Activated CD8-positive, alpha-beta memory T cell treated with anti-CD3 and anti-CD28 coated beads, Interleukin-2, amount 50 U/mL, for 4 hours (primary cell): ENCODE measurements at places on chromosomes 1 and 21.

GRCh38 chr1:75745276-75745675 lies 20.8 kb downstream of the ACADM start:
- DNase-seq = no peak

DNA sequence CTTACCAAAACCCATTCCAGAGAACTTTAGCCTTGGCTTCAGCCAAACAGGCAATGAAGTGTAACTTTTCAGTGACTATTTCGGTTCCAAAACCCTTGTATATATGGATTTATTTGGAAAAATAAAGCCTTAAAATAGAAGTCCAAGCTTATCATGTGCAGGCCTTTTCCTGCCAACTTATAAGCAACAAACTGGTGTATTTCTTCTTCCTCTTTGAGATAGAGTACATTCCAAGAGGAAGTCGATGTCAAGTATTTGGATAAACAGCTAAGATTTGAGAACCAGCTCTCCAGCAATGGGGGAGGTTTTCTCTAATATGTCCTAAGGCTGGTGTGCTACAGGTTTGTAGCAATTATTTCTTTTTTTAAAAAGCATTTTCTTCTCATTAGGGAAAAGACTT lies 407.8 kb downstream of the DUSP10 start:
- no peak for DNase-seq

- no peak for DNase-seq
These were observed 25.9 kb downstream of the EPHX1 start for GRCh38 chr1:225835856-225836255.

DNA sequence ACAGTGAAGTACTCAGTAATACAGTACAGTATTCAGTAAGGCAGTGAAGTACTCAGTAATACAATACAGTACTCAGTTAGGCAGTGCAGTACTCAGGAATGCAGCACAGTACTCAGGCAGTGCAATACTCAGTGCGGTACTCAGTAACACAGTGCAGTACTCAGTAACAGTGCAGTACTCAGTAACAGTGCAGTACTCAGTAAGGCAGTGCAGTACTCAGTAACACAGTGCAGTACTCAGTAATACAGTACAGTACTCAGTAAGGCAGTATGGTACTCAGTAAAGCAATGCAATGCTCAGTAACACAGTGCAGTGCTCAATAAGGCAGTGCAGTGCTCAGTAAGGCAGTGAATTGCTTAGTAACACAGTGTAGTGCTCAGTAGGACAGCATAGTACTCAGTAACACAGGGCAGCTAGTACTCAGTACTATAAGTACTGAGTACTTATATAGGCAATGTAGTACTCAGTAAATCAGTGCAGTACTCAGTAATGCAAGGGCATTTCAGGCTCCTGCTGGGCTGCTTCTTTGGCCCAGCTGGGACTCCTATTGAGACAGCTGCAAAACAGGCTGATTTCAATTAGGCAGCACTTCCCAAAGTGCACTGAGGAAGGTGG lies 411.3 kb downstream of the DISC1 start:
- DNase-seq = no peak

- peak; percentile 22 for DNase-seq
These were observed 19.8 kb downstream of the KMO start for GRCh38 chr1:241551759-241552638.

DNA sequence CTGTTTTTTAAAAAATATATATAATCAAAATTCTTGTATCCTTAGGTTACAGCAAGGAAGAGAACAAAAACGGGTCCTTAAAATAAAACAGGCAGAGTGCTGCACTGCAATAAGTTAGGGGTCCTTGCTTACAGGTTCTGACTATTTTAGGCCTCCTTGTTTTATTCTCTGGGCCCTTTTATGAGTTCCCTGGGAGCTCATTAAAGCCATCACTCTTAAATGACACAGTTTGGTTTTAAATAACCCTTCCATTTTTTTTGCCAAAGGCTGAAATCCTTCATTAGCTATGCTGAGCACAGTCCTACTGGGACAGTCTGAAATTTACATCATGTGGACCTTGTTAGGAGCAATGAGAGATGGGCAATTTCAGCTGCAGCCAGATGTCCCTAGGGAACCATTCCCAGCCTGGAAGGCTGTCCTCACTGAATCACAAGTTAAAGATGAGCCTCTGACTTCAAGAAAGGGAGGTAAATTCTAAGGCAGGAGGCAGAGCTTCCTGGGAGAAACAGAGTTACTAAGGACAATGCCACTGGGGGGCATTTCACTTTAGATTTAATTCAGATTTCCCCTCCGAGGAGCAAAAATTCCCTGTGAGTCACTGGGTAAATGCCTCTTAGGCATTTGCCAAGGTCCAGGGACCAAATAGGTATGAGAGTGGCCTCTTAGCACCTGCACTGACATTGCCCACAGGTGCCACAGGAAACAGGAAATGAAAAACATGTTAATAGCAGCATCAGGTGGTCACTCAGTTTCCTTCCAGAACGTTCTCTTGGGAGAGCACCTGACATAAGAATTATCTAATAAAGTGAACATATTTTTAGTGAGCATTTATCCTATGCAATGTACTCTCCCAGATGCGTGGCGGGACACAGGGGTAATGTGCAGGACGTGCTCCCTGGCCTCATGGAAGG lies 3.8 kb upstream of the MUL1 start:
- no peak for DNase-seq

- no peak for DNase-seq
These were observed 6.6 kb downstream of the PEAR1 start for GRCh38 chr1:156899956-156900718.

GRCh38 chr1:181033799-181034451 lies at the start of gene MR1:
TSS of gene MR1 (plus strand) at chr1:181033983. CDS start at chr1:181034008, 25 bp downstream.
- DNase-seq = no peak

- DNase-seq = no peak
These were observed 22.7 kb upstream of the SLFNL1 start for GRCh38 chr1:41044187-41044586.

GRCh38 chr1:21913258-21913657 lies 23.9 kb downstream of the HSPG2 start:
- DNase-seq = no peak

DNA sequence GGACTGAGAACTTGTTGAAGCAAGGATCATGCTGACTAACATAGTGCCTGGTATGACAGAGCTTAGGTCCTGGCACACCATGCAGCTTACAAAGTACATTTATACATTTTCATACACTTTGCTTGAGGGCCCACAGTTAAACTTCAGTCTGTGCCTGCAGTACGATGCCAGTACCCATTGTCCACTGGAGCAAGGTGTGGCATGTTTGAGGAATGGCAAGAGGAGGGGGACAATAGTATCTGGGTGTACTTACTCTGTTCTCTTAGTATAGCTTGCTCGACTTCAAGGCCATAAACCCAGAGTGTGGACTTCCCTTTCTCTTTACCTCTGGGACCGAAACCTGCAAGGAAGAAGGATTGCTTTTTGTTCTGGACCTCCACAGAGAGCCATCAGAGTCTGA lies 6.8 kb upstream of the YBX1 start:
- no peak for DNase-seq

DNA sequence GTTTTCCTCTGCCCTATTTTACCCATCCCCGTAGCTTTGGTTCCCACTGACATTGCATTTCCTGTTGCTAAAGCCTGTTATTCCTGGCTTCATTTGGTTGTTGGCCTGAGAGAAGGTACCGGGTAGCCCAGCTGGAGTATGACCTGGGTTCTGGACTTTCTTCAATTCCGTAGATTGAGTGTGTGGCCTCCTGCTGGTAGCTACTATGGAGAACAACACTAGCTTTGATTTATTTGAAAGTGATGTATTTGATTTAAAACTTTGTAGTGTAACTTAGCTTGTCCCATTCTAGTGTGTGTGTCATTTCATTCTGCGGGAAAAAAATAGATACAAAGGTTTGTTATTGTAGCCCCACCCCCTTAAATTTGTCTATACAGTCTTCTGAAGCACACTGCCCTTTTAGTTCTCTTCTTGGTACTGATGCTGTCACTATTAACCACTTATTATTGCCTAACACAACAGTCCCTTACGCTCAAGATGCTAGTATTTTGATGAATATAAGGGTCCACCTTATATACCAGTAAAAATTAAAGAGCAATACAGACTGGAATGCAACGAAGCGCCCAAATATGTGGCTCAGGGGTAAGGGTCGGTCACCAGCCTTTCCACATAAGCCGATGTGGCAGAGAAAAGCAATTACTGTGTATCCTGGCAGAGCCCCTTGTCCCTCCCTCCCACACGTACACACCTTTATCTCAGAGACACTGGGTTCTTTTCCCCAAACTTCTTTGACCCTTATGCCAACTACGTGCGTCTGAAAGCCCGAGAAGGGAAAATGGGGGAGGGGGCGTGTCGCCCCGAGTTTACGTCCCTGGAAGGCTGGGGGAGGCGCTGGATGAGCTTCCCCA lies 643 bp upstream of the MOV10 start:
- no peak for DNase-seq

DNA sequence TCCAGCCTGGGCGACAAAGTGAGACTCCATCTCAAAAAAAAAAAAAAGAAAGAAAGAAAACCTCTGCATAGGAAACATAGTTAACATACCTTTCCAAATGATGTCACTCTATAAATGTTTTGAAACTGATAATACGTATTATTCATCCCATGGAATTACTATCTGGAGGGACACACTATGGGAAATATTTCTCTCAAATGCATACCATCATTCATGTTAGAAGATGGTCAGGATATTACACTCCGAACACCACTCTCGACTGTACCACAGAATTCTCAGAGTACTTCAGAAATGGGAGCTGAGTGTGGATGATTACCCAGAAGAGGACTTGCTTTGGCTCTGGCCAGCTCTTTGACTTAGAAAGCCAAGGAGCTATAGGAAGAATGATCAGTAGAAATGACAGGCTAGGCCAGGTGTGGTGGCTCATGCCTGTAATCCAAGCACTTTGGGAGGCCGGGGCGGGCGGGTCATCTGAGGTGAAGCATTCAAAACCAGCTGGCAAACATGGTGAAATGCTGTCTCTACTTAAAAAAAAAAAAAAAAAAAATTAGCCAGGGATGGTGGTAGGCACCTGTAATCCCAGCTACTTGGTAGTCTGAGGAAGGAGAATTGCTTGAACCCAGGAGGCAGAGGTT lies 5.2 kb upstream of the LIN28A start:
- DNase-seq = no peak

DNA sequence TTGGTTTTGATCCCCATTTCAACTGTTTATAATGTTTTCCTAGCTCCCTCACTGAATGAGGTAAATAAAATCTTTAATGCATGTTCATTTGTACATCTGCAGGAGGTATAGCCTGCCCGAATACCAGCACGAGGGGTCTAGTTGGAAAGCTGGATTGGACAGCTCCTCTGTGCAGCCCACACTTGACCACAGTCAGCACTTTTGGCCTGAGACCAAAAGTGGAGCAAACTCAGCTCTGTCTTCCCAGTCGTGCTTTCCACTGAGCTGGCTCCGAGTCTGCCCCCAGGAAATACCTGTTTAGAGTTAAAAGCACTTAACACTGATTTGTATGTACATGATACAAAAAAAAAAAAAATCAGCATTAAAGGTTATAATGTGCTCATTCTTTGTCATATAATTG lies 224.4 kb downstream of the DSCAM start:
- DNase-seq = no peak

DNA sequence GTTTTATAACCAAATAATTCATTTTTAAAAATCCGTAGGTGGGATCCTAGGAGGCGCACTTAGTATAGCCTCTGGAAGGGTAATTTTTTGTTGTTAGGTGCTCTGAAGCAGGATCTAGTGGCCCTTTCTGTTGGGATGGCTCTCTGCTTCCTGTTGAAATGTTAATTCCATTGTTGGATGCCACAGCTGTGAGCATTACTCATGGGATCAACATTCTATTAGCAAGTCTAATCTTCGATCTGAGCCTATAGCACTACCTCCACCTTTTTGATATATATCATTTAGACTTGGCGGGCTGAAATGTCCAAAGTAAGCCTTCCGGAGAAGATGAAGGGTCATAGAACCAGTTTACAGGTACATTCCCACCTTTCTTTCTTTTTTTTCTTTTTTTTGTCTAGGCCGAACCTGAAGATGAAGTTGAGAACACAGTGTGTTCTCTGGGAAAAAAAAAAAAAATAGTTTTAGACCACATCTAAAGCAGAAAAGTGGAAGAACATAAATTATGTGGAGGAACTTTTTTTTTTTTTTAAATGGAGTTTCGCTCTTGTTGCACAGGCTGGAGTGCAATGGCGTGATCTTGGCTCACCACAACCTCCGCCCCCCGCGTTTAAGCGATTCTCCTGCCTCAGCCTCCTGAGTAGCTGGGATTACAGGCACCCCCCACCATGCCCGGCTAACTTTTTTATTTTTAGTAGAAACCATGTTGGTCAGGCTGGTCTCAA lies 1.4 kb downstream of the CXADR start:
- DNase-seq = no peak

- no peak for DNase-seq
These were observed 22.9 kb downstream of the CITED4 start for GRCh38 chr1:40838980-40839942.

GRCh38 chr1:119838236-119838635 lies 27.0 kb upstream of the REG4 start:
- no peak for DNase-seq

DNA sequence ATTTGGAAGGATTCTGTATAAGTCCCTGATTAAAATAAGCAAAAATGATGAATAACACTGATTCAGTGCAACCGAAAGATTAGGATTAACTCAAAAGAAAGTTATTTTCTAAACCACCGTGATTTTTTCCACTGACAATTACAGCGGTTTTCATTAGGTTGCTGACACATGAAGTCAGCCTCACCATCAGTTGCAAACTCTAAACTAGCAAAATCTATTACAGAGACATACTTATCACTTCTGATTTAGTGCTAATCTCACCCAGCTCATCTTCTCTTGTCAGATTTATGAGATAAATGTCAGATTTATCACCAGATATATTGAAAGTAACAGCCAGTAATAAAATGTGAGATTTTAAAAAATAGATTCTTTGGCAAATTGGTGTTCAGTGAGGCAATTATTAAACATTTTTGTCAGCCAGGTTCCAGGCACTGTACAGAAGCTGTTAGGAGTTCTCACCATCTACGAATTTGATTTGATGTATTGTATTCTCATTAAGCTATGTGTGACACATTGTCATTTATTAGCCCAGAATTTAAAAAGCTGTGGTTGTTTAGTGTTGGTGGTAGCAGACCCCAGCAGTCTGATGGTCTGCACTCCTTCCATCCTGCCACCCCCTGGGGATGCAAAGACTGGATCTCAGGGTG lies 37.3 kb upstream of the LGALS8 start:
- no peak for DNase-seq

DNA sequence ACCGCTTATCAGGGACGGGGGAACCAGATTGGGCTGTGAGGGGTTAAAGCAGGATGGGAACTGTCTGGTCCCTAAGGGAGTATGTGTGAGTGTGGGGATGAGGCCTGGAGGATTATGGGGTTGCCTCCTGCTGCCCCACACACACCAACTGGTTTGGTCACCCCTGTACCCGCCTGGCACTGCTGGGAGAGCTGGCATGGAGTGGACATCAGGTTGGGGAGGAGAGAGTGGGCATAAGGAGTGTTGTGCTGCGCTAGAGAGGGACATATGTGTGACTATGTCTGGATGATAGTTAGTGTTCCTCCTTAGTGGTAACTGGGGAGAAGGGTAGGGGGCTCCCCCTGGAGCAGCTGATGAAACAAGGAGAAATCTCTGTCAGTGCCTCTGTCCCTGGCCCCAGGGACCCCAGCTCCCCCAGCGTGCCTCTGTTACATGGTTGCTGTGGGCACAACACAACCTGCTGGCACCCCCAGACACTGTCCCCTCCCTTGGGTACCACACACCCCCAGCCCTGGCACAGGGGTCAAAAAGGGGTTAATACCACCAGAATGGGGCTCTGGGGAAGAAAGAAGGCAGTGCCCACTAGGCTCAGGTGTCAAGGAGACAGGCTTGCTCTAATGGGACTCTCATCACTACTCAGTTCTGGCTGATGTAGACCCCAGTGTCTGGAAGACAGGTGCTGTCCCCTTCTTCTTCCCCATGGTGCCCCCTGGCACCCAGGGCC lies 1.9 kb downstream of the ZBTB7B start:
- DNase-seq = no peak
